ENCODE measurements at places on chromosomes 2 and 18.

GRCh38 chr18:48116017-48116416 lies 185.6 kb upstream of the SMAD2 start:
- DNase-seq: no peak

DNA sequence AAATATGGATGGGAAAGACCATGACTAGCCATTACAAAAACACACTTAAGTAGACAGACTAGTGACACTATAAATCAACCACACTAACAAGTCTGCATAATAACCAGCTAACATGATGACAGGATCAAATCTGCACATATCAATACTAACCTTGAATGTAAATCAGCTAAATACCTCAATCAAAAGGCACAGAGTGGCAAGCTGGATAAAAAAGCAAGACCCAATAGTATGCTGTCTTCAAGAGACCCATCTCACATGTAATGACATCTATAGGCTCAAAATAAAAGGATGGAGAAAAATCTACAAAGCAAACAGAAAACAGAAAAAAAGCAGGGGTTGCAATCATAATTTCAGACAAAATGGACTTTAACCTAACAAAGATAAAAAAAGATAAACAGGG lies 16.3 kb downstream of the PFN4 start:
- DNase-seq: no peak

- no peak for DNase-seq
Measured at GRCh38 chr2:158637357-158637756, 157.8 kb upstream of the DAPL1 start.

DNA sequence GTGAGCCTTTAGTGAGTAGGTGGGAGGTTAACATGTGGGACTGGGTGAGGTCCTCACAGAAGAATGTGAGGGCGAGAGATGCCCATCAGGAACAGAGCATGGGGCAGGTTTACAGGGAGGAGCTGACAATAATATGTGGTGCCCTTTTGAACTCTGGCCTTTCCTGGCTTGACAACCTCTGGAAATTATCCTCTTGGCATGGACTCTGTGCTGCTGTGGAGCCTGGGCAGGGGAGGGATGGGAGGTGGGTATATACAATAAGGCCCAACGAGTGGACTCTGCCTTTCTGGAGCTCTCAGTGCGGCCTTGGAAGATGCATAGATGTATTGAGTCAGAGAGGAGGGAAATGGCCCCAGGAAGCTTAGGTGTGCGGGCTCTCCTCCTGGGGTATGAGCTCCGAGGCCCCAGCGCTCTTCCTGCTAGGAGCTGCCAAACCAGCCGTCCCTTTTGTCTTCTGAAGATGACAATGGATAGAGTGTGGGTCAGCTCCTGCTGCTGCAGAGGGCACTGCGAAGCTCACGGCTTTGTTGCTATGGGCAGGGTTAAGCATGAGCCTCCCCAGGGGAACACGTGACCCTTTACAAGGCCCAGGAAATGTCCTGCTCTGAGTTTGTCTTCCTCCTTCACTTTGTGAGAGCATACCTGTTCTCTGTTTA lies 8.7 kb upstream of the PSD4 start:
- no peak for DNase-seq

- DNase-seq: no peak
Measured at GRCh38 chr2:143706354-143706753, 577.1 kb downstream of the ARHGAP15 start.

DNA sequence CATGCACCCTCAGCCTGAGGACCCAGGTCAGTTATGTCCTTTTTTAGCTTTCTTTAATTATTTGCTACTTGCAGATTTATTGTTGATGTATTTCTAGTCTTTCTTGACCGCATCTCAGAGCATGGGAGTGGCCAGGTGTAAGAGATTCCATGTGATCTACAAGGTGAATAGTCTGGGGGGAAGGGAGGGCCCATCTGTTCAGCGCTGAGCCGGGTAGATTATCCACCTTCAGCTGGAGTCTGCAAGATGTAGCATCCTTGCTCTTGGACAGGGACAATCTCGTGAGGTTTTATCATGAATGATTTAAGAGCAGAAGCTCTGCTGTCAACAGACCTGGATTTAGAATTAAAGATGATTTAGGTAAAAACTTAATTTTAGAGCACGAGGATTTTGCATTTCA lies 12.0 kb upstream of the DGKD start:
- DNase-seq: no peak

- DNase-seq: no peak
Measured at GRCh38 chr2:23954325-23955014, 14.2 kb downstream of the UBXN2A start.

- DNase-seq: no peak
Measured at GRCh38 chr2:186603286-186603685, 13.4 kb downstream of the ITGAV start.

Measured in stimulated activated CD4-positive, alpha-beta T cell treated with anti-CD3 and anti-CD28 coated beads, TNF-alpha, amount 100 ng/mL, for 1 hour (primary cell).